Natural killer cell (primary cell): ENCODE measurements at places on chromosomes 4 and X.
A peak's percentile ranks its signal among the peaks of the same experiment; 100 is the strongest.

DNA sequence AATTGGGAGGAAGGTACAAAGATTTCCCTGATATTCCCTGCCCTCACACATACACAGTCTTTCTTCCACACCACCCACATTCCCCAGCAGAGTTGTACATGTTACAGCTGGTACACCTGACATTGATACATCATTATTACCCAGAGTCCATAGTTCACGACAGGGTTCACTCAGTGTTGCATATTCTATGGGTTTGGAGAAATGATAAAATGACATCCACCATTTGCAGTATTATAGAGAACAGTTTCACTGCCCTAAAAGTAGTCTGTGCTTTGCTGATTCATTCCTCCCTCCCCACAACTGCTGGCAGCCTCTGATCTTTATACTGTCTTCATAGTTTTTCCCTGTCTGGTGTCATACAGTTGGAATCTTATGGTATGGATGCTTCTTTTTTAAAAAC is 15.0 kb downstream of the AGA start:
- no peak for DNase-seq

DNA sequence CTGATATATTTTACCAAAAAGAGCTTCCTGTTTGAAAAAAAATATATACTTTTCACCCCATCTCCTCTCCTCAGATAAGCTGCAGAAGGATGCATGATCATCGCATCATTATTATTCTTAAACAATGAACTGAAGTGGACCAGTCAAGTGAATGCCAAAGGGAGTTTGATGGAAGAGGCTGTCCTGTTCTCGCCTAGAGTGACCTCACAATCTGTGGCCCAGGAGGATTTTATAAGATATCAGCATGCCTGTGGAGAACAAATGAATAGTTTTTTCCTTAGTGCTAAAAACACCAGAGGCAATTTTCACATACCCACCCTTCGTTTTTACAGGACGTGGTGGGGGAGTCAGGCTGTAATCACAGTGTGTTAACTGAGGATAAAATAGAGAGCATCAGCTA is 112.7 kb downstream of the USP46 start:
- no peak for DNase-seq

DNA sequence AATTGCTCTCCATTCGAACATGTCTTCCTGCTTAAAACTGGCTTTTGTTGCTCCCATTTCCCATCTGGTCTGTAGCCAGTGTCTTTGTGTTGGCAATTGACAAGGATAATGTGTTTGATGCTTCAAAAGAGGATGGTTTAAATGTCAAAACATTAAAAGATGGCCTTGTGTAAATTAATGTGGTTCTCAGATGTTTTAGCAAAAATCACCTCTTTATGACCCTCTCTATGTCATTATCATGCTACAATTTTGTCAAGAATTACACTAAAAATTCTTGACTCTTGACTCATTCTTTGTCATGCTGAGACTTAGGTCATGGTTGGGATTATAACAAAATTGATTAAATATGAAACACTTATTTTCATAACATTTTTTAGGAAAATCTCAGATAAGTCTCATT is 47.4 kb downstream of the TMEM131L start:
- no peak for DNase-seq

GRCh38 chrX:106894978-106895452 is 8.1 kb downstream of the RIPPLY1 start:
- no peak for DNase-seq

DNA sequence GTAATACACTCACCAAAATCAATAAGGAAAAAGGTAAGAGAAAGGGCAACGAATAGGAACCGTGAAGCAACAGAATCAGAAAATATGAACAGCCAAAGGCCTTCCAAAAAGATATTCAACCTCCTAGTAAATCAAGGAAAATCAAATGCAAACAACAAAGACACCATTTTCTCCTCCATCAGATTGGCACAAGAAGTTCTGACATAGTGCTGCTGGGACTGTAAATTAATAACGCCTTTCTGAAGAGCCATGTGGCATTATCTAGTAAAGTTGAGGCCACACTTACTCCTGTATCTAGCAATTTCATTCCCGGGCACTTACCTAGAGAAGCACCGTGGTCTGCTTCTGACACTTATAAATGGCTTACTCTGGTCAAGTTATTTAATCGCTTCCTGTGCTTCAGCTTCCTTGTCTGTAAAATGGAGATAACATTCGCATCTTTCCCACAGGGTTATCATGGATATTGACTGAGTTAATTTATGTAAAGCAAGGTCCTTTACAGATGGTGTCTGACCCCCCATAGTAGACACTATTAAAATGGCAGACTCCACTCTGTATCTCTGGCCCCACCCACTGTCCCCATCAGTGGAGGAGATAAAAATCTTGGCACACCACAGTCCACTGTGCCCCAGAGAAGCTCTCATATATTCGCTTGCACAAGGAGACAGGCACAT is 20.5 kb upstream of the ENPP6 start:
- no peak for DNase-seq

DNA sequence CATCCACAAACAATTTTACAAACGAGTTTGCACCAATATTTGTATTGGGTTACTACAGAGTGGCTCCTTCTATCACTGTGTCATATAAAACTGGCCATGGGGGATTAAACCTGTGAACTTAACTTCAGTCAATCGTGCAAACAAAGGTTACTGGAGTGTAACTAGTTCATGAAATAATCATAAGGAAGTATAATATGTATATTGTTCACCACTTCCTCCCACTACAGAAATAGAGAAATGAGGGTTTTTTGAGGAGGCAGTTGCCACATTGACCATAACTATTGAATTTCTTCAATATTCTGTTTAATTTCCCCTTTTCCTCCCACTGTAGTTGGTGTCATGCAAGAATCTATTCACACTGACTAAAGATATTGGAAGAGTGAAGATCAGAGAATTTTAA is at the start of gene GPR82:
TSS of gene GPR82 (plus strand) at position 356 of the 400 bp plus-strand sequence. CDS start 2,846 bp downstream, outside the sequence.
- no peak for DNase-seq

GRCh38 chr4:148273501-148273986 is 168.7 kb downstream of the NR3C2 start:
- DNase-seq: no peak

GRCh38 chrX:53686151-53686885 is at the start of gene HUWE1:
HUWE1 (minus strand) TSS chrX:53686719; CDS start chrX:53654107, 32,612 bp downstream.
- peak; percentile 76 for DNase-seq

- no peak for DNase-seq
These were observed 28.3 kb upstream of the NKX6-1 start for GRCh38 chr4:84527391-84527790.

DNA sequence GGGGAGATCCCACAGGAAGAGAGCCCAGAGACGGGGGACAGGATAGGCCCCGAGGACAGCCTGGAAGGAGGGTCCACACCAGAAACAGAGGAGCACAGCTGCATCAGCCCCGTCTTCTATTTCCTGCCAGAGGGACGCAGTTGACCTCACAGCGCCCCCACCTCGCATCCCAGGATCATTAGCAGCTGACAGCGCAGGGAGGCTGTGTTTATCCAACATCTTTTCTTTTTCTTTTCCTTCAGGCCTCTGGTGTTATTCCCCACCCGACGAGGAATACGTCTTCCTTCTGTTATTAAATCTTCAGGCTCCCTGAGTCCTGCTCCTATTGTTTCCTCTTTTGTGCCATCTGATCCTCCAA is 75.4 kb downstream of the DCHS2 start:
- DNase-seq: no peak

- DNase-seq: no peak
These were observed 222.1 kb upstream of the GALNT7 start for GRCh38 chr4:172946503-172946902.

- DNase-seq: no peak
These were observed 23.8 kb downstream of the STARD8 start for GRCh38 chrX:68671221-68671620.

GRCh38 chr4:142405695-142406498 is 440.2 kb downstream of the INPP4B start:
- DNase-seq: no peak

DNA sequence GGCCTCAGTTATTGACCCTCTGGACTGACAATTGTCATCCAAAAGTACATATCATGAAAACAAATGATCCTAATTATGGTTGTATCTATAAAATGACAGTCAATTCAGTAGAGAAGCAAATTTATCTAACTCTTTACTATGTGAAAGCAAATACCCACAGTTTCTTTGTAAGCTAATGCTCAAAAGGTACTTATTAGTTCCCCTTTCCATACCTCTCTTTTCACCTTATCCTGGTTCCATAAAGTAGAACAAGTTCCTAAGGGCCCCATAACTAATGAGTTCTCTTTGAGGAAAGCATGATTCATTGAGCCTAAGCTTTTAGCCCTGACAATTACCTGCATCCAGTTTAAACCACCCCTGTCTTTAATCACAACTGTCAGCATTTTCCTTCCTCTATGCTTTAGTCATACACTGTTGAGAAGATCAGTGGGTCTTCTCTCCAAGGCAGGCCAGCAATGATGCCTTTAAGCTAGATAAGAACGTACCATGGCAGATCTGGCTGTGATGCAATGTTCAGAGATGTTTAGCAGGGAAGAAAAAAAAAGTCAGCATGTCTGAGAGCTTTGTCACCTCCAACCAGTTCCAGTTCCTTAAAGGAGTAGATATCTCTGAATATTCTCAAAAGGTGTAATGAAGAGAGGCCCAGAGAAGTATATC is 179.7 kb upstream of the RASGEF1B start:
- DNase-seq: no peak

DNA sequence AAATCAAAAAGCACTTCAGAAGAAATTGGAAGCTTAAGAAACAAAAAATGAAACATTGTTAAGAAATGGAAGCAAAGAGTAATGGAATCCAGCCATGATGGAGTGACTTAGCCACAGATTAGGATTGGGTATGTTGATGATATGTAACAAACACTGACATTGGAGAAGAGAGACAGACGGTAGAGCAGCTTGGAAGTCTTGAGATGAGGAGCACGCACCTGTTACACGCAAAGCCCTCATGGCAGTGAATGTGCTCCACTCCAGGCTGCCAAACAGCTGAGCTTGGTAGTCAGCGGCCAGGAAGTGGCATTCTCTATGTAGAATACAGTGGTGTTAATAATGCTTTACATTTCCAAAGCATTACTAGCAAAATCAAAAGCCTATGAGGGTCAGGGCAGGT is 56.9 kb upstream of the GPRIN3 start:
- DNase-seq: no peak

GRCh38 chrX:5051831-5052491 is 1176.7 kb downstream of the NLGN4X start:
- no peak for DNase-seq

GRCh38 chrX:134368126-134368525 is 91.8 kb upstream of the HPRT1 start:
- no peak for DNase-seq

DNA sequence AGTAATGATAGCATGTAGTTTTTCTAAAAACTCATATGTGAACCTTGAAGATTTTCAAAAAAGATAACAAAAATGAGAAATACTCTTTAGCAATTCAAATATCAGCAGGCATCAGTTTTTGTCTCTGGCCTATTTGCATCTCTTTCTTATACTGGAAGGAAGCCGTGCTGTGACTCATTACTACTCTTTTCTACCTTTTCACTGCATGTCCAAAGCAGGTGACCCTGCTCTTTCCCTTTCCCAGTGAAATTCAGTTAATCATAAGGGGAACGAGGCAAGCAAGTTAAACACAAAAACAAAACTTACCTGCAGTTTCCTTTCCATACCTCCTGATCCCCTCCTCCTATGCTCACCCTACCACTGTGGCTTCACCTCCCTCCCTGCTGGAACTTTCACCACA is 9.3 kb downstream of the SPATA4 start:
- no peak for DNase-seq

GRCh38 chr4:5823542-5824211 is 69.2 kb downstream of the CRMP1 start:
- DNase-seq: no peak

DNA sequence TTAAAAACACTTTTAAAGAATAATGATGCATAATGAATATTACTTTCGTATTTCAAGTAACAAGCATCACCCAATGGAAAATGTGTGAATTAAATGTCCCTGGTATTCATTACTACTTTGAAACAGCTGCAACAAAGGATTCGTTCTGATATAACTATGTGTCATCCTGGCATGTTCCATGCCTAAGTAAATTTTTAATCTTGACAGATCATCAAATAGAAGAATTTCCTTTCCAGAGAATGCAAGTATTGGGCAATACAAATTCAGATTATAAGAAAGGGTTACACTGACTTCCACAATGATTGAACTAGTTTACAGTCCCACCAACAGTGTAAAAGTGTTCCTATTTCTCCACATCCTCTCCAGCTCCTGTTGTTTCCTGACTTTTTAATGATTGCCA is 105.3 kb downstream of the SPCS3 start:
- DNase-seq: no peak

DNA sequence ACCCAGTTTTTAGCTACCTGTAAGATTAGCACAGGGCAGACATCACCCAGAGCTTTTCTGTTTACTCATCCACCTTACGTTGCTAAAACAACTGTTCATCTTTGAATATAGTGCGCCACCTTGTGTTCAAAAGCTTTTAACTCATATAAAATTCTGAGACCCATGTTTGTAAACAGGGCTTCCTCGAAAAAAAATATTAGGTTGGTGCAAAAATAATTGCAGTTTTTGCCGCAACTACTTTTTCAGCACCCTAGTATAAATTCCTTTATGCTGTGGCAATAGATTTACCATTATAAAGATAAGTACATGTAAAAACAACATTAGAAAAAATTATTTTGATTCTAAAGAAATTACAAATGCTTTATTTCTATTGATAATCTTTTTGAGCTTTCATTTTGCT is 147.9 kb downstream of the LRBA start:
- no peak for DNase-seq

DNA sequence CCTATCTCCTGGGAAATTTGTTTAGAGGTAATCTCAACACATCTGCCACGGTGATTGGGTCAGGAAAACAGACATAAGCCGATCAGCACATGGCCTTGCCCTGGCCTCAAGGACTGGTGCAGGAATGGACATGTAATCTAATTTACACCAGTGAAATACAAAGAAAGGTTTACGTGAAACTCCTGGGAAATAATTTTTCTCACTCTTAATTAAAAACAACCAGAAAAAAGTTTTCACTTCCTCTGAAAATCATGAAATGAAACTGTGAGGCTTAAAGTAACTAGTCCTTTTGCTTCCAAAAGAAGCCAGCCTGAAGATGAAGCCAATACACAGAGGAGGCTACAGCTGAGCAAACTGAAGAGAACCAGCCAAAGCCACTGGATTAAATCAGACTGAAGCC is 154.1 kb upstream of the FAM241A start:
- DNase-seq: no peak

DNA sequence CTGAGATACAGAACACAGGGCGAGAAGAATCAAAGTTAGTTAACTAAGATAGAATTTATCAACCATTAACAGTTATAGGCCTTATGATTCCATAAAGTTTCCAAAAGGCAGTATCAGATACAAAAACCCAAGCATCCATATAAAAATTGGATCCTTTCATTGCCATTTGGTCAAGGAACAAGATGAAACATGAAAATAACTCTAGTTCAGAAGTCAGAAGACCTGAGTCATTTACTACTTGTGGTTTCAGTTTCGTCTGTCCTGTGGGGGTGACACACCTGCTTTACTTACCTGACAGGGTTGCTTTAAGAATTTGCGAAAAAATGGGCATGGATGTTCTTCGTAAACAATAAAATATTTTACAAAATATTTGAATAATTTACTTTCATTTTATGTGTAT is 130.8 kb downstream of the ANAPC10 start:
- no peak for DNase-seq
